ENCODE measurements at places on chromosomes 2 and 18.
A peak's percentile ranks its signal among the peaks of the same experiment; 100 is the strongest.

DNA sequence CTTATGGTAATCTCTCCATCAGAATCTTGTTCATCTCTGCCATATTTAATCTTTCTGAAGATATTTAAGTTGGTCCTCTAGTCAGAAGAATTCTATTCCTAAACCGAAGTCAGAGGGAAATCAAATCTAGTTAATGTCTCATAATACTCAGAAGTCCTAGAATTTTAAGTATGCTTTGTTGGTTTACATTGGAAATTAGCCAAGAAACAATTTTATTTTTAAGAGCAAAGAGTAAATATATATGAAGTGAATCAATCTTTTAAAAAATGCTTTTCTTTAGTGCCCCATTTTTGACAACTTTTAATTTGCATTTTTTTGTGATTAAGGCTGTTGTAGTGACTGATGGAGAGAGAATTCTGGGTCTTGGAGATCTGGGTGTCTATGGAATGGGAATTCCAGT lies 38.1 kb downstream of the ME2 start:
- no peak for DNase-seq

DNA sequence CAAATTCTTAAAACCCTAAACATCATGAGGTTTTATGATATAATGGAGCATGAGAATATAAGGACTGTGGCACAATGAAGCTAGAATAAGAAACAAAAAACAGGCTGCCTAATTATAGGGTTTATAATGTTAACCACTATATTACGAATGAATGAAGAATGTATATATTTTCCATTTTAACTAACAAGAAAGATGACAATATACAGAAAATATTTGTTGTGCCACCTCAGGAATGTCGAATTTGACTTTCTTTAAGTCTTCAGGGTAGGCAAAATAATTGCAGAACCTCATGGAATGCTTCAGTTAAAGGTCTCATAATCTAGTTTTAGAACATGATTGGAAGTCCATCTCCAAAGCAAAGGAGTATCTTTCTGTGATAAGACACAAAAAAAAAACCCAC lies 282.9 kb upstream of the SLC8A1 start:
- DNase-seq, result no peak

DNA sequence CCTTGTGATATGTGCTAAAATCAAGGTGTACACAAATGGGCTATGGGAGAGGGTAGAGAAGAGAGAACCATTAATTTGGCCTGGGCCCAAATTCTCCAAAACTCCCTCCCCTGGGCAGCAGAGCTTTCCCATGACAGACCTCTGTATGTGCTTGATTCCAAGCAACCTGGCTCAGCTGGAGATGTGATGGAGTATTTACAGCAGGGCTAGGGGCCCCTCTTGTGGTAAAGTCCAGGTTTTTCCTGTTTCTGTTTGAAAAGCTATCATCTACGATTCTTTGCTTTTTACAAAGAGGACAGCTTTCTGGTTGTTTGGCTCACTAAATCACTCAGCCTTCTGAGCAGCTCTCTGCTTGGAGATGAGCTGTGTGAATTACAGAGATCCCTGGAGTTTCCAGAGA lies 40.3 kb downstream of the KCNS3 start:
- no peak for DNase-seq

- no peak for DNase-seq
Measured at GRCh38 chr2:65508225-65508624, 75.8 kb upstream of the SPRED2 start.

- no peak for DNase-seq
Measured at GRCh38 chr2:126085011-126085795, 570.8 kb upstream of the GYPC start.

GRCh38 chr2:96685577-96686459 lies 43.3 kb downstream of the FER1L5 start:
- peak; percentile 29 for DNase-seq

GRCh38 chr2:15191789-15192188 lies 369.3 kb downstream of the NBAS start:
- no peak for DNase-seq

DNA sequence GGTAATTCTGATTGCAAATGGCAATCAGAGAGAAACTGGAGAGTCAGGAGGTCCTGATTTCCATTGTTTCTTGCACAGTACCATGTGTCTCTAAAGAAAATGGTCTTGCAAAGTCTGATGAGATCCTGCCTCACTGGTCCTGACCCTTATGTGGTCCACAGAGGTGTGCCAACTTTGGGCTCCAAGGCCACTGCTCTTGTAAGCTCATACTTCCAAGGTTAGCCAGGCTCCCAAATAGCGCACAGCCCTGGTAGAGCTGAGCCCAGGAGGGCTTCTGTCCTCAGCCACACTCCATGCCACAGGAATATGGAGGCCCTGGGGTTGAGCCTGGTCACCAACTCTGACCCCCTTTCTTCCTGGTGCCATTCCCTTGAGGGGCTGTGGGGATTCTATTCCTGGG lies 80.7 kb downstream of the SDC1 start:
- DNase-seq, result no peak

GRCh38 chr18:3720818-3721545 lies 271.0 kb downstream of the TGIF1 start:
- DNase-seq, result peak; percentile 65

DNA sequence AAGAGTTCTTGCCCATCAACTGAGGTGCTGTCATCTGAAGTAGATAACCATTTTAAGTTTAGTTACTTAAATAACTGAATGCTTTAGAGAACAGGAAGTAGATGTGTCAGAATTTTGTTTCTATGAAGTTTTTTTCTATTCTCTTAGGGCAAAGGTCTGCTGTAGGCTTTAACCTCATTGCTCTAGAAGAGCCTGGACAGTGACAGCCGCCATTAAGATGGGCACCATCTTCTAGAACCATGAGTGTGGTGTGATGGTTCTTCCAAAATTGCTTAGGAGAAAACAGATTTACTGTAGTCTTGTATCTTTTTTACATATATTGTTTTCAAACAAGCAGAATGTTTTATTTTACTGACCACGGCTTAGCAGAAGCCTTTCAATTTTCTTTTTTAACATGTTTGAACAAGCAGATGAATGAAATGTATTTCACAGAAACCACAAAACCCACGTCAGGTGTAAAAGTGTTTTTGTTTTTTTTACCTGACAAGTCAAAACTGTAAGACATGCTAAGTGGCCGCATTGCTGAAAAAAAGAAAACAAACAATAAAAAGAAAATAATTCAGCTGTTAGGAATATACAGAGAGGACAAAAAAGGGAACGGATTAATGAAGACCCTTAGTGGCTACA lies 77.9 kb downstream of the PRELID3A start:
- DNase-seq, result no peak

GRCh38 chr2:109530712-109531111 lies 83.1 kb downstream of the SEPTIN10 start:
- no peak for DNase-seq

GRCh38 chr2:70473101-70473722 lies 80.4 kb downstream of the TGFA start:
- DNase-seq, result no peak

GRCh38 chr2:182870227-182870626 lies 3.8 kb upstream of the FRZB start:
- DNase-seq, result no peak

- no peak for DNase-seq
Measured at GRCh38 chr2:178527592-178527991, 47.3 kb downstream of the PLEKHA3 start.
